ENCODE measurements at places on chromosomes 2 and 18.

- DNase-seq = no peak
Observed at GRCh38 chr18:23812546-23813440, 123.5 kb downstream of the LAMA3 start.

- DNase-seq = no peak
Observed at GRCh38 chr2:134305109-134305491, 51.2 kb downstream of the MGAT5 start.

- no peak for DNase-seq
Observed at GRCh38 chr2:168478206-168478605, 22.1 kb downstream of the CERS6 start.

- no peak for DNase-seq
Observed at GRCh38 chr2:25981596-25982272, 563 bp downstream of the KIF3C start.

DNA sequence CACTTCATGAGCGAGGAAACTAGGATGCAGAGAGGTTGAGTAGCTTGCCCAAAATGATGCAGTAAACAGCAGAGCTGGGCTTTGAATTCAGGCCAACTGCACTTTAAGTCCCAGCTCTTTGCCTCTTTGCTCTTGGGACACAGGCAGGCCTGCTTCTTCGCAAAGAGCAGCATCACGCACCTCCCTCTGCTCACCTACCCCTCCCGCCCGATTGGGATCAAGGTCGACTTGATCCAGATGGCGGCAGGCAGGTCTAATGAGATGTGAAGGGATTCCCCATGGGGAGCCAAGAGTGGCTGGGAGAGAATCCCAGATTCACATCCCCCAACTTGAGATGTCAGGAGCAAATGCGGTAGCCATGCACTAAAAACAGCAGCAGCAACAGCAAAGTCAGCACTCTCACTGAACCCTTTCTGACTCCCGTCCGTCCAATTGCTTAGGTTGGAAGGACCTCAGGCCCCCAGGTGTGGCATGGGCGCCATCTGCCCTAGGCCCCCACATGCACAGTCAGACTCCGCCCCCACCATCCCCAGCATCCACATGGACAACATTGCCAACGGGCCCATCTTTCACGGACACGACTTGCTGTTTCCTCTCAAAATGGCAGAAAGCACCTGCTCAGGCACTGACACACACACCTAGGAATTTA, 84.3 kb upstream of the MAP4K4 start:
- DNase-seq = no peak

All from right atrium auricular region (tissue), 2 donors.